SK-N-MC (cell line): ENCODE measurements at places on chromosomes 7 and 10.

DNA sequence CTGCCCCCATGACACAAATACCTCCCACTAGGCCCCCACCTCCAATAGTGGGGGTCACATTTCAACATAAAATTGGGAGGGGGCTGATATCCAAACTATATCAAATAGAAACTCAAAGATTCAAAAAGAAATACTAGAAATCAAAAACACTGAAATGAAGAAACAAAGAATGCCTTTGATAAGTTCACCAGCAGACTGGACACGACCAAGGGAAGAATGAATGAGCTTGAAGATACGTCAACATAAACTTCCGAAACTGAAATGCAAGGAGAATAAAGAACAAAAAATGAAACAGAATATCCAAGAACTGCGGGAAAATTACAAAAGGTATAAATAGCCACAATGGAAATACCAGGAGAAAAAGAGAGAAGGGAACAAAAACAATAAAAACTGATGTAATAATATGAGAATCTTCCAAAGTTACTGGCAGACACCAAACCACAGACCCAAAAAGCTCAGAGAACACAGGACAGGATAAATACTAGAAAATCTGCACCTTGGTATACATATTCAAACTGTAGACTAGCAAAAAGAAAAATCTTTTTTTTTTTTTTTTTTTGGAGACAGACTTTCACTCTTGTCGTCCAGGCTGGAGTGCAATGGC, 49.5 kb downstream of the BRI3 start:
- no peak for DNase-seq

DNA sequence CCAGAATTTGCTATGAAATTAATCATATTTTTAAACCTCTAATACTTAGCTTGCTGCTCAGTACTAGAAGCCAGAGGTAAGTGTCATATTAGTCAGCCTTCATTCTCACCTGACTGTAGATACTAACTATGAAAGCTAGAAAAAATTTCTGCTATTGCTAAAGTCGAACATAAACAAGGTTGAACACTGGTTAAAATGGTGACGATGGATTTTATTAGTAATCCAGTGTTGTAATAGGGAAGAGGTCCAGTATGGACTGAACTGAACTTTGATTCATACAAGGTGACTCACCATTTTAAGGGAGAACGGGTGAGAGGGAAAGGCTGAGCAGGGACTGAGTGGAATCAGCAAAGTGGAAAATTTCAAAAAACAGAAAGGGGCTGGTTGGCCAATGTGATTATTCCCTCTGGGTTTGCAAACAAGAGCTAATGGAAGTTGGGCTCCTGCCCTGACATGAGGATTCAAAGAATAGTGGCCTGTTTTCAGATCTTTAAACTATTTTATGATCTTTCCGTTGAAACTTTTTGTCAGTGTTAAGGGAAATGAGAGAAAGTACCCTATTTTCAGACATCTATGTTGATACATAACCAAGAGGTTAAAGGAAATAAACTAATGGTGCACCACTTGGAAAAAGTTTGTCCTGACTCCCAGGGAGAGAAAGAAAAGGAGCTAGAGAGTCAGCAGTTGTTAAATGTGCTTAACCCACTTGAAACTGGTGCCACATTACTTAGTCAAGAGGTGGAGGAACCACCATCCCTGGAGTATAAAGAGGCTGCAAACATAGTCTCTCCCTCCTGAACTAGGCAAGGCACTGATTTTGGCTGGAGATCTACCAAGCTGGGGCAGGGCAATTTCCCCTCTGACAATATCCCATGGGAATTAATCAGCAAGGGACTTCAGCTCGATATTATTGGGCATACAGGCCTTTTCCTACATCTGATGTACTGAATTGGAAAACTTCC, 15.3 kb upstream of the AKR1C1 start:
- DNase-seq = no peak

DNA sequence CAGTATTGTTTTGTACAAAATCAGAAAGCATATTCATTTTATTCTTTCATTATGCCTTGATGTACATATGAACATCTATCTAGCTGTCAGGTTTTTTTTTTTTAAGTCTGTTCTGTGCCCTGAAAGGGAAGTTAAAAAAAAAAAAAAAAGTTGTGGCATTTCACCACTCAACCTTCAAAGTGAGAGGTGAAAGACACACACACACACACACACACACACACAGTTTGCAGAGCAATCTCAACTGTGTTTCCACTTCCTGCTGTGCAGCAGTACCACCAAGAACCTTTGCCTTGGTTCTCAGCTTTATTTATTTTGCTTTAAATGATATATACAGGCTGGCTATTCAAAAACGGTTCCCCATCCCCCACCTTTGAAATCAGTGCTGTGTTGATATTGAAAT, 955.6 kb downstream of the GATA3 start:
- no peak for DNase-seq

- DNase-seq = no peak
Measured at GRCh38 chr7:2120841-2121830, 111.6 kb downstream of the MAD1L1 start.

DNA sequence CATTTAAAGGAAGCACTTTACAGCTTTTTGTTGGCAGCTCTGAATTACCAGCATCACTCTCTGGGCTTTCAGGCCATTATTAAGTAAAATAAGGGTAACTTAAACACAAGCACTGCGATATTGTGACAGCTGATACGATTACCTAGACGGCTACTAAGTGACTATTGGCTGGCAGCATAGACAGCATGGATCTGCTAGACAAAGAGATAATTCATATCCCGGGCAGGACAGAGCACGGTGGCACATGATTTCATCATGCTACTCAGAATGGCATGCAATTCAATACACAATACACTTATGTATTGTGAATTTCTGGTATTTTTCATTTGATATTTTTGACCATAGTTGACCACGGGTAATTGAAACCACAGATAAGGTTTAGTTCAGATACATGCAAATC, 522.0 kb upstream of the LRRN3 start:
- DNase-seq = no peak
